Endodermal cell (in vitro differentiated cells): ENCODE measurements at places on chromosomes 3 and 15. TPM values are rescaled to one million over a fixed set of nuclear protein-coding genes. Genes with fewer than 3 reads are reported as not detected.

GRCh38 chr15:63503739-63504246 lies 600 bp upstream of the USP3 start:
- peak overlapping the region; percentile 27 for H3K27ac ChIP-seq
- no peaks in the 10 kb centered on the region for H3K36me3 ChIP-seq
- peak; percentile 81 for DNase-seq
- H3K4me3 ChIP-seq: peak overlapping the region; percentile 87

- no peaks in the 10 kb centered on the region for H3K36me3 ChIP-seq
- no peak overlapping the region for H3K4me3 ChIP-seq
- DNase-seq: no peak
- no peaks in the 10 kb centered on the region for H3K4me1 ChIP-seq
- no peaks in the 10 kb centered on the region for H3K27me3 ChIP-seq
- no peak overlapping the region for H3K27ac ChIP-seq
These were observed 149.5 kb upstream of the THBS1 start for GRCh38 chr15:39431376-39431775.

- no peak overlapping the region for H3K4me3 ChIP-seq
- peaks cover 3% of the 10 kb centered on the region for H3K4me1 ChIP-seq
- H3K27me3 ChIP-seq: no peaks in the 10 kb centered on the region
- no peak overlapping the region for H3K27ac ChIP-seq
- no peak for DNase-seq
- H3K36me3 ChIP-seq: no peaks in the 10 kb centered on the region
These were observed 76.2 kb upstream of the HERC1 start for GRCh38 chr15:63909819-63910437.

DNA sequence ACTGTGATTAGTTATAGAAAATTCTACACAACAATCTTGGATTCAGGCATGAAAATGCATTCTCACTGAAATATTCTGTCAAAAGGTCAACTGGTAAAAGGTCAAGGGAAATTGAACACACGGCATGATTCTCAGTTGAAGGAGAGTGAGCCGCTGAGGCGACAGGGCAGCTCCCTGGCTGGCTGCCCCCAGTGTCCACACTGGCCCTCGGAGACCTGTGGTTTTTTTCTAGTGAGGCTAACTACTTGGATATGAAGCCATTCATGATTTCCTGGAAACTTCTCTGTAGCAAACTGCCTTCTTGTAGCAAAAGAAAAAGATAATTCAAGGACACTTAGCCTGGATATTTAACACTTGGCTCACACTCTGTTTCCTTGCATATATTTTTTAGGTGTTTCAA lies 37.2 kb downstream of the AADACL2 start:
- DNase-seq: no peak
- no peaks in the 10 kb centered on the region for H3K36me3 ChIP-seq
- H3K4me1 ChIP-seq: no peaks in the 10 kb centered on the region
- H3K4me3 ChIP-seq: no peak overlapping the region

- H3K4me3 ChIP-seq: no peak overlapping the region
- H3K27ac ChIP-seq: peak overlapping the region; percentile 26
- peaks cover 25% of the 10 kb centered on the region for H3K4me1 ChIP-seq
- H3K36me3 ChIP-seq: no peaks in the 10 kb centered on the region
- H3K27me3 ChIP-seq: peaks cover 3% of the 10 kb centered on the region
- peak; percentile 74 for DNase-seq
These were observed 161.0 kb upstream of the HES1 start for GRCh38 chr3:193974671-193975535.

Gene CYP11A1
- total RNA-seq: 4.8 to 8.5 TPM (median 6.3 TPM) in 3 replicates
